Breast epithelium (tissue), 4 donors: ENCODE measurements at places on chromosomes 6 and 20. TPM values are rescaled to one million over a fixed set of nuclear protein-coding genes. Genes with fewer than 3 reads are reported as not detected.

DNA sequence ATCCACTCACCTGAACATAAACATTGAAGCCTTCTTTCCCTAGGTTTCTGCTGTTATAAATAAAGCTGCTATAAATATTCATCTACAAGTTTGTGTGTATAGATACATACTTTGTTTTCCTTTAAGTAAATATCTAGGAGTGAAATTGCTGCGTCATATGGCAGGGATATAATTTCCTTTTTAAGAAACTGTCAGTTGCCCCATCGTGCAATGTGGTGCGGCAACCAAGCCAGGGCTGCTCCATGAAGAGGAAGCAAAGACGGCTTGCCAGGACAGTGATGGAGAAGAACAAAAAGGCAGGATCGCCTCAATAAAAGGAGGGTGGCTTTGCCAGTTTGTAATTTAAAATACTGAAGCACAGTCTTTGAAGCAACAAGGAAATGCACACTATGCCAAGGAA, 36.6 kb downstream of the CITED2 start:
- peak overlapping the region; percentile 76 for H3K27ac ChIP-seq
- H3K4me3 ChIP-seq = no peak overlapping the region
- no peak for DNase-seq
- H3K36me3 ChIP-seq = no peaks in the 10 kb centered on the region

The MYL9 gene
- 72.9 TPM for total RNA-seq

DNA sequence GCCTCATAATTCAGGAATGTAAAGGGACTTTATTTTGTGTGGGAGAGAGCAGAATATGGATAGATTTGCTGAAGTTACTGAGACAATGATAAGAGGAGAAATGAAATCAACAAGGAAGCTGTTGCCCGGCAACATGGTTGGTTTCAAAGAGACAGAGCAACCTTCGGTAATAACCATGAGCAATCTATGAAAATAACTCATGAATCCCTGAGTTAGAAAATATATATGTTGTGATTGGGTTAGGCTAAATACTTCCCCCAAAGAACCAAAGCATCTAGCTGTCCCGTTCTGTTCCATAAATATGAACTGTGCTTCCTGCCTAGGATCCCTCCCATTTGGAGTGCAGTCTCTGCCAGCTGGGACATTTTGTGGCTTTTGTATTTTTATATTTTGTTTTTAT, 23.1 kb downstream of the SERPINB1 start:
- H3K27me3 ChIP-seq = no peaks in the 10 kb centered on the region
- no peaks in the 10 kb centered on the region for H3K36me3 ChIP-seq
- H3K4me3 ChIP-seq = no peak overlapping the region
- H3K27ac ChIP-seq = peak overlapping the region; percentile 3
- DNase-seq = no peak

DNA sequence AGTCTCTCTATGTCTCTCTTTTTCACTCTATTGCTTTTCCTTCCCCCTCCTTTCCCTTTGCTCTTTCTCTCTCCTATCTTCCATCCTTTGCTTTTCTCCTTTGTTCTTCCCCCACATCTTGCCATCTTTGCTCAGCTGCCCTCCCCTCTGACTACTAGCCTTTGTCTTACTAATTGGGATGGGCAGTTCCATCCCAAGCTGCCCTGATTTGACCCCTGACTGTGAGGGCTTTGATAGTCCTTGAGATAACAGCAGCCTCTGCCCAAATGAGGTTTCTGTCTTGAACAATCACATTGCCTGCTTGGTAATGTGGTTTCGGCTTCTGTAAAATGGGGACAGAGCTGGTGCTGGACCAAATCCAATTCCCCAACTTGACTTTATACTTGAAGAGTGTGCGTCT, 327.7 kb downstream of the DHX35 start:
- H3K4me1 ChIP-seq = no peaks in the 10 kb centered on the region
- no peak overlapping the region for H3K4me3 ChIP-seq
- no peaks in the 10 kb centered on the region for H3K27me3 ChIP-seq

The SKIC2 gene
- total RNA-seq = 46.5 TPM
